ENCODE measurements at places on chromosomes 12 and 14. TPM values are rescaled to one million over a fixed set of nuclear protein-coding genes. Genes with fewer than 3 reads are reported as not detected.

GRCh38 chr14:103545219-103545914, 16.4 kb downstream of the TRMT61A start:
- DNase-seq, result no peak

B3GNT4 gene
- polyA plus RNA-seq, result 6.2 TPM

- no peak for DNase-seq
These were observed 74.3 kb upstream of the ARID2 start for GRCh38 chr12:45655186-45655585.

GRCh38 chr14:28870033-28870564, 103.5 kb downstream of the FOXG1 start:
- DNase-seq, result no peak

ANO4 gene
- 1.4 TPM for polyA plus RNA-seq

- DNase-seq, result no peak
These were observed 70.5 kb downstream of the RGS6 start for GRCh38 chr14:72002731-72003130.
